Esophagus squamous epithelium (tissue), 5 donors: ENCODE measurements at places on chromosomes 16 and 17.

GRCh38 chr17:13525876-13526275, 75.9 kb downstream of the HS3ST3A1 start:
- DNase-seq = no peak

- no peak for DNase-seq
Observed at GRCh38 chr17:67359960-67360791, 6.2 kb downstream of the PSMD12 start.

DNA sequence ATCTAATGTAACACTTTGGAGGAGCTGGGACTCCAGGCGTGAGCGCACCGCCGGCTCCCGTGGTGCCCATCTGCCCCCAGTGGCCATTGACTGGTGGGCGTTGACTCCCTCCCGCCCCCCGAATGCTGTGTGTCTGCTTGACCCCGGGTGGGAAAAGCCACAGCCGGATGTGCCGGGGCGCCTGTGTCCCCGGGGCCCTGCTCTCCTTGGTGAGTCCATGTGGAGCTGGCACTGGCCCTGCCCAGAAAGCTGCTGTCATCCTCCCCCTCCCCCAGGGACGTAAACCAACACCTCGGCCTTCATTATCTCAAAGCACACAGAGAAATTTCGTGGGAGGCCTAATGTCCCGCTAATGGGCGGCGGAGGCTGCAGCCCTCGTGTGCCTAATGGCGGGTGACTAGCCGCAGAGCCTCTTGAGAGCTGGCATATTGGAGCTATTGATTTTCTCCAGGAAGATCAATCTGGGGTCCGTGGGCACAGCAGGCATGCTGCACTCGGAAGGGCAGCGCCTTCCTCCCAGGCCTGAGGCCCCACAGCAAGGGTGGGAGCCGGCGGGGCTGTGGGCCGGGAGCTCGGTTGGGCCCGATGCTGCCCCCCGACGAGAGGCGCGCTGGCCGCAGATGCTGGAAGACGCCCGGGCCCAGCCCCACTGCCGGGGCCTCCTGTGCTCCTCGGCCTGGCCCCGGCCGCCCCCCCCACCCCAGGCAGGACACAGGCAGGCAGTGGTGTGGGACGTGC, 4.0 kb upstream of the PERCC1 start:
- DNase-seq = no peak

- DNase-seq = peak; percentile 64
Observed at GRCh38 chr16:89489040-89489897, 1.1 kb downstream of the ANKRD11 start.

DNA sequence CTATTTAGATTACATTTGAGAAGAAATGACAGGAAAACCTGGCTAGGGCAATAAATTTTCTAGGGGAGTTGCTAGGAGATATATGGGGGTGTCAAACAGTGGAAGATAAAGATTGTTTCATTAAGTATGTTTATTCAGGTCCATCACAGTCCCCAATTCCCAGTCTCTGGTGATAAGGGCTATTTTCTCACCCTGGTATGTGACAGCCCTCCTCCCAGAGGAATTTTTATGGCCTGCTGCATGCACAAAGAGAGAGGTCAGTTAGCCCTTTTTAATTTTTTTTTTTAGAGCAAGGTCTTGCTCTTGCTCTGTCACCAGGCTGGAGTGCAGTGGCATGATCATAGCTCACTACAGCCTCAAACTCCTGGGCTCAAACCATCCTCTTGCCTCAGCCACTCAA, 53.6 kb upstream of the ATF7IP2 start:
- no peak for DNase-seq

- no peak for DNase-seq
Observed at GRCh38 chr17:3972931-3973330, 8.7 kb upstream of the ATP2A3 start.

GRCh38 chr16:55773859-55774549, 58.9 kb downstream of the CES1 start:
- DNase-seq = no peak

GRCh38 chr17:19374136-19374535, 4.2 kb upstream of the MAPK7 start:
- no peak for DNase-seq

DNA sequence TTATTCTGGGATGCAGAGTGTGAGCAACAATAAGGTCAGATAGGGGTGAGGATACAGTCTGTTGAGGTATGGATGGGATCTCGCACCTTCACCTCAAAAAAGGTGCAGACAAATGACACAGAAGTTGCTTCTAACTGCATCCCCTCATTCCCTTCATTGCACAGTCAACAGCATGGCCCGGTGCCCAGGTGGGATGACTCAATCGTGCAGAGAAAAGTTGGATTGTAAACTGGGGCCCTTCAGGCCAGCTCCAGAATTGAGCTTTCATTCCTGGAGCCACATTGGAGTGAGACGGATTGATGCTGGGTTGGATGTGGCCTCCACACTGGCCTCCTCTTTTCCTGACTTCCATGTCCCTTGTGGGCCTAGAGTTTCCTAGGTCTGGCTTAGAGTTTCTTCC, 977.4 kb downstream of the KCNJ18 start:
- DNase-seq = no peak

- DNase-seq = no peak
Observed at GRCh38 chr17:76189247-76189646, 48.2 kb upstream of the FOXJ1 start.

DNA sequence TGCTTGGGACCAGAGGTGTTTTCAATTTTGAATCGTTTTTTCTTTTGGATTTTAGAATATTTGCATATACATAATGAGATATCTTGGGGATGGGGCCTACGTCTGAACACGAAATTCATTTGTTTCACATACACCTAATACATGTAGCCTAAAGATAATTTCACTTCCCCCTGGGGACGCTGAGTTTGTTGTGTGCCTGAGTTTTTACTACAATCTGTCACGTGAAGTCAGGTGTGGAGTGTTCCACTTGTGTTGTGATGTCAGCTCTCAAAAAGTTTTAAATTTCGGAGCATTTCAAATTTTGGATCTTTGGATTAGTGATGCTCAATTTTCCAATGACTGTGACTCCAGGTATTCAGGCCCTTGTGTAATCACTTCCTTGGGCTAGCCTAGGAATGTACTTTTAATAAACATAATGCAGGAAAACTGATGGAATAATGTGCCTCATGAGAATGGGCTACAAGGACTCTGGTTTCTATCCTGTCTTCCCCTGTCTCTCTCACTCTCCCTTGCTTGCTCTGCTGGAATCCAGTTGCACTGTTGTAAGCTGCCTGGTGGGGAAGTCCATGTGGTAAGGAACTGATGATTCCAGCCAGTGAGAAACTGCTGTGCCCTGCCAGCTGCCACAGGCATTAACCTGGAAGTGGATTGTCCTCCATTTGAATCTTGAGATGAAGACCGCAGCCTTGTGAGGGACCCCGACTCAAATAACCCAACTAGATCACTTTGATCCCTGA, 403.8 kb downstream of the SHISA9 start:
- DNase-seq = no peak

GRCh38 chr17:43860927-43861622, 14.1 kb downstream of the CD300LG start:
- no peak for DNase-seq

GRCh38 chr17:42025191-42025579, 5.3 kb downstream of the NKIRAS2 start:
- no peak for DNase-seq

DNA sequence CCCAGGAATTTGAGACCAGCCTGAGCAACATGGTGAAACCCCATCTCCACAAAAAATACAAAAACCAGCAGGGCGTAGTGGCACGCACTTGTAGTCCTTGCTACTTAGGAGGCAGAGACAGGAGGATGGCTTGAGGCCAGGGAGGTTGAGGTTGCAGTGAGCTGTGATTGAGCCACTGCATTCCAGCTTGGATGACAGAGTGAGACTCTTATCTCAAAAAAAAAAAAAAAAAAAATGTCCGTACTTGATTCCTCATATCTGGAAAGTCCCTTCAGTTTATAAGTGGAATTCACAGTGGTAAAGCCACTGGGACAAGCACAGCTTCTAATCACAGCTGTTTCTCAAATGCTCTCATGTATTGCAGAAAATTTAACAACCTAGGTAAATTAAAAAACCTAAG, 78.6 kb upstream of the CREBBP start:
- no peak for DNase-seq

DNA sequence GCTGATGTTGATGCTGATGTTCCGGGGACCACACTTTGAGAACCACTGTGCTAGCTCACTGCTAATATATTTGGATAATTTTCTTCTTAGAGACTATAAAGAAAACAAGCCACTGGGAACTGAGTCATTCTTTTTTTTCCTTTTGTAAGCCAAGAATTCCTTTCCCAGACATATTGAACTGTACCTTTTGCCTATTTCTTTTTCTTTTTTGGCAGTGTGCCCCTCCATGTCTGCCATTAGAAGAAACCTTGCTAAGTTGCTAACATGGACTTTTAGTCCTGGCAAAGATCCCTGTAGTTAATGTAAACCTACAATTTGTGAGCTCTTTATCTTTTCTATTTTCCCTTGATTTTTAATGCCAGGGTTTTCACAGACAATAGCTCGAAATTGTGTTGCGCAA, 17.3 kb upstream of the ERCC4 start:
- DNase-seq = no peak

- no peak for DNase-seq
Observed at GRCh38 chr16:89860747-89861304, 12.6 kb upstream of the TCF25 start.

DNA sequence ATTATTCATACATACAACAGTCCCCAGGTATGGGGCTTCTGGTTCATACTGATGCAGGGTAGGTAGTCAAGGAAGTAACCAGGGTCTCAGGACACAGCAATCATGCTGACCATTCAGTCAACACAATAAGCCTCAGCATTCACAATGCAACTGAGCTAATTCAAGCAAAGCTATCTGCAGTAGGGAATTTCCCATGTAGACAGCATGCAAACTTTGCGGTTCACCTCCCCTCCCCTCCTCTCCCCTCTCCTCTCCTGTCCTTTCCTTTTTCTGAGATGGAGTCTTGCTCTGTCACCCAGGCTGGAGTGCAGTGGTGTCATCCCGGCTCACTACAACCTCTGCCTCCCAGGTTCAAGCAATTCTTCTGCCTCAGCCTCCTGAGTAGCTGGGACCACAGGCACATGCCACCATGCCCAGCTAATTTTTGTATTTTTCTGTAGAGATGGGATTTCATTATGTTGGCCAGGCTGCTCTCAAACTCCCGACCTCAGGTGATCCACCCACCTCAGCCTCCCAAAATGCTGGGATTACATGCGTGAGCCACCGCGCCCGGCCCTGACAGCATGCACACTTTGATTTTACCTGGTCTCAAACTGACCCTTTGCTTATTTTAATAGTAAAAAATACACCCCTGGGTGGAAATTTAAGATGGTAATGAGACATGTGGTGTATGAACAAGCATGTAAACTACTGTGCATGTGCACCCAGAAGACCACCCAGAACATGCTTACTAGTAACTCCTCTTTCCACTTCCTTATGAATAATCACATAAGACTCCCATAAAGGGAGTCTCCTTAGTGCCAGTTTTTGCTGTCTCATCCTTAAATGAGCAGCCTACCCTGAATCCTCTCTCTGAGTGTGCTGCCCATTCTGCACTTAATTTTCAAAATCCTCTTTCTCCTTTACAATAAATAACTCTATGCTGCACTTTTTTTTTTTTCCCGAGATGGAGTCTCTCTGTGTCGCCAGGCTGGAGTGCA, 9.3 kb upstream of the RNF135 start:
- DNase-seq = no peak

DNA sequence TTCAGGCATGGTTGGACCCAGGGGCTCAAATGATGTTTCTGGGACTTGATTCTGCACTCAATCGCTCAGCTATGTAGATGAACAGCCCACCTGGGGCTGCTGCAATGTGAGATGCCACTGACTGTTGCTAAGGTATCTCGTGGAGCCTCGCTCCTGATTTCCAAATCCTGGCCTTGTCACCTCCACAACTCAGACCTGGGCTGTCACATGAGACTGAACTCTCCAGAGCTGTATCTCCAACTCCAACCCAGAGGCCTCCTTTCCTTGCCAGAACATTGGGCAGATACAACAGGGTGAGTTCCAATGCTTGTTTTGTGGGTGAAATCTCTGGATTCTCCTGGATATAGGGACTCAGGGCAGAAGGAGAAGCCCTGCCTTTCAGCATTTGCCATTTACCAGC, 79.5 kb downstream of the GNAO1 start:
- no peak for DNase-seq

- no peak for DNase-seq
Observed at GRCh38 chr17:28327031-28327607, 8.1 kb downstream of the TMEM97 start.
